ENCODE measurements at places on chromosomes 3 and 15. TPM values are rescaled to one million over a fixed set of nuclear protein-coding genes. Genes with fewer than 3 reads are reported as not detected.

- no peak for DNase-seq
Measured at GRCh38 chr3:138400651-138401070, 33.8 kb upstream of the ESYT3 start.

GRCh38 chr15:101376615-101377395 is 81.8 kb upstream of the SNRPA1 start:
- DNase-seq: no peak

GRCh38 chr15:48415036-48415886 is 84.0 kb downstream of the DUT start:
- DNase-seq: no peak

DNA sequence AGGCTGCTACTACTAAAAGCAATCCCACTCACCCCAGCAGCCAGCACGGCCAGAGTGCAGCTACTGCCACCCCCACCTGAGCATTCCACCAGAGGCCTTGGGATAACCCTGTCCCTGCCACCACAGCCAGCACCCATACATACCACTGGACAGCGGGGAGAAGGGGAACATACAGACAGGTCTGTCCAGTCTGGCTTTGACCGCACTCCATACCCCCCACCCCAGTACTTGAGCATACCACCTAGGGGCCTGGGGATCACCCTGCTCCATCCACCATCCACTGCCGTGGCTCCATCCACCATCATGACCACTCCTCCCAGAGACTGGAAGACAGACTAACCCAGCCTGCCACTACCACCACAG is 210.1 kb downstream of the ATP8B4 start:
- DNase-seq: no peak

DNA sequence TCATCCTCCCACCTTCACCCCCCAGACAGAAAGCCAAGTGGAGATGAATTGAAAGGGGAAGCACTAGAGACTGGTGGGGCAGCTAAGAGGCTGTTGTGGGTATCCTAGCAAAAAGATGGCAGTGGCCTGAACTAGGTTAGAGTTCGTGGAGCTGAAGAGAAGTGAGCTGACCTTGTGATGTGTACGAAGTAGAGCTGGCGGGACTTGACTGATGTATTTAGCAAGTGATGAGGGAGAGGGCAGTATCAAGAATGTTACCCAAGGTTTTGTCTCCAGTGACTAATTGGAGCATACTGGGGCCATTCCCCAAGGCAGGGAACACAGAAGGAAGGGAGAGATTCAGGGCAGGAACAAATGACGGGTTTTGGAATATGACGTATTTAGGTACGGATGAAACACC is 50.0 kb upstream of the CP start:
- no peak for DNase-seq

DNA sequence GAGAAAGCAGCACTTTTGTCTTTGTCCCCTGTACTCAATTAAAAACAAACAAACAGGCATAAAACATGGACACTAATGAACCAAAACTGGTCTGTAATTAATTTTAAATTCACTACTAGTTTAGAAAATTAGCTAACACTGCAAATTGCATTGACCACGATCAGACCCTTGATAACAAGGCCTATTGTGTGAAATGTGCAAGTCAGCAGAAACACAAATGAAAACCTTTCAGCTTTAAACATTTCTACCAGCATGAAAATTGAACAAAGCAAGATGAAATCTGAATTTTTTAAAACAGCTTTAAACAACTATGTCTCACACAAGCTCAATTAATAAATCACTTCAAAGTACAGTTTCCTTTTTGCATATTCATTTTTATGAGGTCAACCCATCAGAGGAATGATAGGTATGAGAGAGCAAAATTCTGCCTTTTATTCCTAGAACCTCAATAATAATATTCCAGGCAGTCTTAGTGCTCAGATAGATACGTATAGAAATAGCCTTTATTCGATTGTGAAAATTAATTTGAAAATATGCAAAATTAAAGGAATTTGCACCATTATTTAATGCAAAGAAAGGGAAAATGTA is 27.0 kb upstream of the CHMP2B start:
- no peak for DNase-seq

GRCh38 chr3:14780927-14781507 is 37.7 kb upstream of the FGD5 start:
- DNase-seq: no peak

GRCh38 chr15:39434751-39435238 is 146.1 kb upstream of the THBS1 start:
- DNase-seq: no peak

DNA sequence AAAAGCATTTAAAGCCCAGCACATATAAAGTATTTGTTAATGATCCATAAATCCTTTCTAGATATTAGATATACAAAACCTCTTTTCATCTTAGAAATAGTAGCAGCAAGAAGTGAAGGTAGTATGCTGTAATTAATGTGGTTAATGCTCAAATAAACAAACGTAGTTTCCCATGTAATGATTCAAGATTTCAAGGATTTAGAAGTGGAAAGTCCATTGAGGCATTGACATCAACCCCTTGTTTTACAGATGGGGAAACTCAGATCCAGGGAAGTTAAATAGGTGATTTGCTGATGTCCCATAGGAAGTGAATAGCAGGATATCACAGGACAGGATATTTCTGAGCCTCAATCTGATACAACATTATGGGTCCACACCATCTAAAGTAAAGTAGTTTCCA is 47.2 kb downstream of the TSC22D2 start:
- DNase-seq: no peak

- no peak for DNase-seq
Measured at GRCh38 chr3:78834910-78835309, 932.9 kb downstream of the ROBO1 start.

GRCh38 chr3:13174803-13175135 is 101.5 kb upstream of the IQSEC1 start:
- no peak for DNase-seq

- no peak for DNase-seq
Measured at GRCh38 chr15:81785181-81785580, 260.6 kb downstream of the MEX3B start.

- no peak for DNase-seq
Measured at GRCh38 chr3:170656284-170656683, 70.4 kb upstream of the SLC7A14 start.

DNA sequence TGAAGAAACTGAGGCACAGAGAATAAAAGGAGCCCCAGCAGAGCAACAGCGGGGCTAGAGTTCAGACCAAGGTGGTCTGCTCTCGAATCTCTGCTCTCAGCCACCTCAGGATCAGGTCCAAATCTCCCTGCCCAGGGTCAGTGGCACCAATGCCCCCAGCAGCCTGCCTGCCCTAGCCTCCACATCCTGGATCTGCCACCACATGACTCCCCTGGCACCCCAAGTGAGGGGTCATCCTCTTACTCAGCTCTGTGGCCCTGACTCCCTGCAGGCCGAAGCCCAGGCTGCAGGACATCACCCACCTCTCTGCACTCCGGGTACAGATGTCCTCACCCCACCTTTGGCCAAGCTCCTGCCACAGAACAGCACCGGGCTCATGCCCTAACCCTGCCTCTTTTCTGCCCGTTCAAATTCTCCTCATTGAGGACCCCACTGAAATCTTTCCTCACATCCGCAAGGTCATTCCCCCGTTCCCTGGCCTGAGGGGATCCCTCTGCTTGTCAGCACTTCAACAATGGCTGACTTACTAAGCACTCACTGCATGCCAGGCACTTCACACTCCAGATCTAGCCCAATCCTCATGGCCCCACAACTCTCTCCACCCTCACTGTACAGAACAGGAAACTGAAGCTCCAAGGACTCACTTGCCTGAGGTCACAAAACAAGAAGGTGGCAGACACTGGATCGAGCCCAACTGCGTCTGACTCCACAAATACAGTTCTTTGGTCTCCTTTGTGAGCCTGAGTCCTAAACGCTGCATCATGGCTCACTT is 4.3 kb downstream of the PPIB start:
- no peak for DNase-seq

DNA sequence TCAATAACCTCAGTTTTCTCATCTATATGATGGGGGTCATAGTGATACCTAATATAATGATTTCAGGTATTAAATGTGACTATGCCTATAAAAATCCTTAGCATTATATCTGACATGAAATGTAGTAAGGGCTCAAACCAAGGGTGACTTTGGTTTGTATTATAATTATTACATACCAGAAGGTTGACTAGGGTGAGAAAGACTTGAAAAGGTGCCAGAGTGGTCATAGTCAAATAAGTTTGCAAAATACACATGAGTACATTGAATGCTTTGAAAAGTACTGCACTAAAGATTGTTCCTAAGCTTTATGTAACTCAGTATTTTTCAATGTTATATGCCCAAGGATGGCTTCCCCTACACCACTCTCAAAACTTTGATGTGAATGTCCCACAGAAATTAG is 297.2 kb downstream of the ARPP21 start:
- DNase-seq: no peak

DNA sequence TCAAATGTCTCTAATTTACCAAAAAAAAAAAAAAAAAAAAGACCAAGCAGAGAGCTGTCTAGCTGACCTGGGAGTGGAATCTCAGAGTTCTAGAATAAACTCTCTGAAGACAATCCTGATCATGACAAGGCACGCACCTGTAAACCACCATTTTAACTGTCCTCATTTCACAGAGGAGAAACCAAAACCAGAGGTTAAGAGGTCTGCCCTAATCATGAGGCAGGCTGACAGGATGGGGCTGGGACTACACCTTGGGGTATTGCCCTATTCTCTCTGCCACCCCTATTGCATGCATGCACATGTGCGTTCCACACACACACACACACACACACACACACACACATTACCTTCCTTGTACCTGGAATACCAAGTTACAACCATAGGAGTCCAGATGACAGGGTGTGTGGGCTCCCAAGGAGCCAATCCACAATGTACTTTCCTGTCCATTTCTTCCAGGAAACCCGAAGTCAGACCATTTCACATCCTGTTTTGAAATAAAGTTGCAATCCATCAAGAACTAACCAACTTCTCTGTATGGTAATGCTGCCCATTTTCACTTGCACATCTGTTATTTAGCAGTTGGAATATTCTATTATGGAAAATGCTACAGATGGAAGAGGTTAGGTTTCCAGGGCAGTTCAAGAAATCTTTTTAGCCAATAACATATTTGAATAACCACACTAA is 34.6 kb downstream of the HSPBAP1 start:
- DNase-seq: no peak

DNA sequence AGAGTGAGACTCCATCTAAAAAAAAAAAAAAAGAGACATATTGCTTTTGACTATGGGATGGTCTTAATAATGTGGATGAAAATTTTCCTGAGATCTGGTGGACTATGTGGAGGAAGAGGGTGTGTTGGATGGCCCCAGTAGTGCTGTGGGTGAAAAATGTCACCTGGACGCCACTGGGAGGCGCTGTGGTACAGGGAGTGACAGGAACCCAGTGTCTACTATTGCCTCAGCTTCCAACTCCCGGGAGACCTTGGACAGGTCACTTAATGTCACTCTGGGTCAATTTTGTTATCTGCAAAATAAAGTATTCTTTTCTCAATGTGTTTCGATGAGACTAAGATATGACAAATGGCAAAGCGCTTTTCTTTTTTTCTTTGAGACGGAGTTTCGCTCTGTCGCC is 27.7 kb upstream of the DCP1A start:
- DNase-seq: no peak

- no peak for DNase-seq
Measured at GRCh38 chr3:9583792-9584191, 30.2 kb upstream of the LHFPL4 start.

DNA sequence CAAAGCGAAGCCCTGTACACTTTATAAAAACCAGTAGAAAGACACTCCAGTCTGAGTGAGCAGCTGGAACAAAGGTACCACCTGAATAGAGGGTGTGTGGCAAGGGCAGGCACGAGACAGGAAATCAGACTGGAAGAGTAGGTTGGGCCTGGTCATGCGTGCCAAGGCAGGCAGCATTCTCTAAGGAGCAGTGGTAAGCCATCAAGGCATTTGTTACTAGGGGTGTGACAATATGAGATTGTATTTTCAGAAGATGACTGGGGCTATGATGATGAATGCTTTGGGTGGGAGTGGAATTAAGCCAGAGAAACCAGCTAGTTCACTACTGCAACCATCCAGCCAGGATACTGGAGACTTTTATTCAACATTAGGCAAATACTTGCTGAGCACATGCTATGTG is 5.0 kb downstream of the JMJD7 start:
- DNase-seq: no peak

GRCh38 chr3:114155370-114155821 is 23.5 kb downstream of the DRD3 start:
- no peak for DNase-seq

DNA sequence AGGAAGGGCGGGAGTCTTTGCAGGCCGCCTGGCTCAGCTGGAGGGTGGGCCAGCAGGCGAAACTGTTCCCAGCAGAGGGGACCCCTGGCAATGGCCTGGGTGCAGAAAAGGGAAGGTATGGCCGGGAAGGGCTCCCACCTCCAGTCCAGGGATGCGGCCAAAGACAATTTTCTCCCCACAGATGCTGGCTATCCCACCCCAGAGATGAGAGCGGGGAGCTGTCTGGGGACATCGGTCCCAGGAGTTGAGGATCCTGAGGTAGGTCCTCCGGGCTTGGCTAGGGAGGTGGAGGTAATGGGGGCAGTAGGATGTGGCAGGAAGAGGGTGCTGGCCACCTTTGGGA is 1.7 kb downstream of the SEMA3G start:
- no peak for DNase-seq

- no peak for DNase-seq
Measured at GRCh38 chr3:101939361-101940049, 90.2 kb downstream of the NFKBIZ start.

- no peak for DNase-seq
Measured at GRCh38 chr3:185728630-185729336, 96.1 kb downstream of the IGF2BP2 start.

DNA sequence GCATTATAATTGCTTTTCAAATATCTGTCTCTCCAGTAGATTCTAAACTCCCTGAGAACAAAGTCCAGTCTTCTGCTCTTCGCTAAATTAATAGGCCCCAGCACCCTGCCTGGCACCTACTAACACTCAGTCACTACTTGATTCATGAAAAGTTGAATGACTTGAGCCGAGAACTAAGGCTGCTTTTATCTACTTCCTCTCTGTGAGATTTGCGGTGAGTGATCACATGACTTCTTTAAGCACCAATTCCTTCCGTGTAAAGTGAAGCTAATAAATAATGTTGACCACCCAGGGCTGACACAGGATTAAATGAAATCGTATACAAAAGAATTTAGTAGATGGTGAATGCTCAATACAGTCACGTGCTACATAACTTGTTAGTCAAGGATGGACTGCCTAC is 44.6 kb upstream of the PGPEP1L start:
- no peak for DNase-seq

- no peak for DNase-seq
Measured at GRCh38 chr15:39094116-39094515, 486.8 kb upstream of the THBS1 start.

KLHL18 gene
- total RNA-seq: 44.5 TPM

POLQ gene
- total RNA-seq: 12.4 TPM

TRH gene
- not detected for total RNA-seq

ERICH6 gene
- not detected for total RNA-seq

SAMD7 gene
- total RNA-seq: not detected

CCDC54 gene
- total RNA-seq: not detected

AADAC gene
- total RNA-seq: not detected

SV2B gene
- total RNA-seq: not detected

Data from CD8-positive, alpha-beta memory T cell (primary cell).